Stimulated activated CD8-positive, alpha-beta memory T cell treated with anti-CD3 and anti-CD28 coated beads, Interleukin-7, amount 100 ng/mL, for 1 hour (primary cell): ENCODE measurements at places on chromosomes 7 and 10.

- no peak for DNase-seq
Measured at GRCh38 chr10:126931544-126931943, 26.3 kb downstream of the DOCK1 start.

GRCh38 chr7:29794959-29795629 is 11.2 kb upstream of the WIPF3 start:
- DNase-seq = no peak

GRCh38 chr7:22667562-22668239 is 59.3 kb upstream of the IL6 start:
- DNase-seq = no peak

DNA sequence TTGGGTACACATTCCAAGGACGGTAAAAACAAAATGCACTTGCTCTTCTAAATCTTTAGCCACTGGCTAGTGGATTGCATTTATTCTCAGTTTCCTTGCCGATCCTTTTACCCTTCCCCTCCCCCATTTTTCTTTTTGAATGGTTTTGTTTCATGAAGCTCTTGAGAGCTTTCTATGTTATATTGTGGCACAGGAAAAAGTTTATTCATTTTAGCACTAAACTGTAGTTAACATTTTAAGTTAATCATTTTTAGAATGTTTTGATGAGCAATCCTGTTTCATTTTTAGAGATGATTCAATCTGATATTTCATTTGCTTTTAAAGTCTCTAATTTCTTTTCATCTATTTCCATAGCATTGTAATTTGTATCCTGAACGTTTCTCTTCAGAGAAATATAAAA is 24.0 kb downstream of the ZEB1 start:
- DNase-seq = no peak

GRCh38 chr7:85890244-85890811 is 703.5 kb upstream of the SEMA3D start:
- DNase-seq = no peak
